A172 (cell line): ENCODE measurements at places on chromosomes 5 and 9.

DNA sequence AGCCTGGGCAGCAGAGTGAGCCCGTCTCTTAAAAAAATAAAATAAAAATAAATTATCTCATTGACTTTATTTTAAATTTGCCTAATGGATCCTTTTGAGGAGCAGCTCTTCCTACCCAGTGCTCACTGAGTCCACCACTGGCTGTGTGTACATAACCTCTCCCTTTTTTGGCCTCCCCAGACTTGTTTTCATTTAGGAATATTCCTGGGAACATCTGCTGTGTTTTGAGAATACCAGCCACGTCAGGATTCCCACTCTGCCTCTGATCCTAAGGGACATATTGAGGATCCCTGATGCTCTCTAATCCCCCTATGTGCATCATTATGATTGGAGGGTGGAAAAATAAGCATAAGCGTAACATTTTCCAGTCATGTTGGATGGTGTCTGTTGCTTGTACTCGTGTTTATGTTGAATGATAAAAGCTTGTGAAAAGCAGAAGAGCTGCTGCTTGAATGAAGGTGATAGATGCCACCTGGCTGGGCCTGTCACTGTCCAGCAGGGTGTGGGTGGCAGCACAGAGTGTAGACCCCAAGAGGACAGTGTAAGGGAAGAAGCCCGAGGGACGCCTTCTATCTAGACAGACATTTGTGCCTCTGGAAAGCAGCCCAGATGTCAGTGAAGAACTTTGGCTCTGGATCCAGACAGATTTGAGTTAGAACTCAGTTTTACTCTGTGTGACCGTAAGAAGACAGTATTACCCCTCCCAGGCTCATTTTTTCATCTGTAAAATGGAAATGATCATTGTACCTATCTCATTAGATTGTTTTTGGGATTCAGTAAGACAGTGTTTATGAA is 15.4 kb downstream of the KCNN2 start:
- DNase-seq: no peak

- no peak for DNase-seq
Observed at GRCh38 chr9:115665519-115665918, 488.1 kb upstream of the PAPPA start.

GRCh38 chr5:75862872-75863271 is 145.6 kb upstream of the POC5 start:
- DNase-seq: no peak

DNA sequence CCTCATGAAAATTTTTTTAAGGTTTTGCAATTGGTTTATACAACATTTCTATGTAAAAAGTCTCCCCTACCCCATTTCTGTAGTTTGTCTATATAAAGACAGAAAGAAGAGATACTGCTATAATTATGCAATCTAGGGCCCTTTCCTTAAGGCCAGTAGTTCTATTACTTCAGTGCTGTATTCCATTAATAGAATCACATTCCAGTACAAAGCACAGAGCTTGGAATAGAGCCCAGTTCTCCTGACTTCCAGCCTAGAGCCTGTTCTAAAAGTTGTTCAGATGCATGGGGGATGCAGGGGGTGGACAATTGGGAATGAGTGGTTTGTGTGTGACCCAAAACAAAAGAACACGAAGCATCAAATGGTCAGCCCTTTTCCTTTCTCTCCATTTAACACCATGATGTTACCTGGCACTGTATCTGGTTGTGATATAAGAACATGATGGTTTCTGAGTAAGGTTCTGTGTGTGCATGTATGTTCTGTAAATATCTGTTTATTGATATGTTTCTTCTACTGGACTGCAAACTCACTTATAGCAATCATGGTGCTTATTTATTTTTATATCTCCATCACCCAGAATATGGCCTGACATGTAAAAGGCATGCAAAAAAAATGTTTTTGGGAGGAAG is 8.2 kb upstream of the GRAMD2B start:
- DNase-seq: no peak

DNA sequence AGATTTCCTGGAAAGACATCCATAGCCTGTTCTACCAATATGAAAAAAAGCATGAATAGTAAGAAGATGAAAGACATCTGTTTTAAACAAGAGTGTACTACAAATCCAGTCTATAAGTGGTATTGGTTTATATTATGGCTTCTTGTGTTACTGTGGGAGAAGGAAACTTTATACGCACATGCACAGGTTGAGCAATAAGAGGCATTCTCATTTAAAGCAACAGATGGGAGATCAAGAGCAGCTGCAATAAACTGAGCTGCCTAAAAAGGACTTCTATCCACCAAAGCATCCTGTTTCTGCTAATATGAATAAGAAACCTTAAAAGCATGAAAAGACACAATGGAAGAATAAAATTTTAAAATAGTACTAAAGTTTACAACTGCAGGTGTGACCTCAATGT is 8.6 kb upstream of the PCDHB1 start:
- no peak for DNase-seq

DNA sequence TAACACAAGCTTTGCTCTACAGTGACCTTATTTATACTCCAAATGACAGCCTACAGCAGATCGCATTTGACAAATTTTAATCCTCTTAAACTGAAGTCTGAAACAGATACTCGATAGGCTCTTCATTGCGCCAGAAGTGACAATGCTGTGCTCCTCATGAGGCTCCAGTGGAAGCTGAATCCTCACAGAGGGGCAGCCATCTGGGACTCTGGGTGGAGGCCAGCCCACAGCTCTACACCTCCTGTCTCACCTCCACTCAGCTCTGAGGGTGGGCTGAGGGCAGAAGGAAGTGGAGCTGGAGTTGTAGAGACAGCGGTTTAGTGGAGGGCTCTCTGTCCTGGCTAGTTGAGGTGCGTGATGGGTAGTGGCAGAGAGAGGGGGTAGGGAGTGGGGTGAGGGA is 283.3 kb upstream of the ANKRD55 start:
- no peak for DNase-seq
